ENCODE measurements at places on chromosomes 12 and 14.

- peak; percentile 20 for DNase-seq
Measured at GRCh38 chr12:57549909-57550640, at the start of gene KIF5A. TSS of gene KIF5A (plus strand) at chr12:57550044. CDS start at chr12:57550272, 228 bp downstream.

GRCh38 chr12:90514325-90514724, 440.7 kb downstream of the CCER1 start:
- no peak for DNase-seq

DNA sequence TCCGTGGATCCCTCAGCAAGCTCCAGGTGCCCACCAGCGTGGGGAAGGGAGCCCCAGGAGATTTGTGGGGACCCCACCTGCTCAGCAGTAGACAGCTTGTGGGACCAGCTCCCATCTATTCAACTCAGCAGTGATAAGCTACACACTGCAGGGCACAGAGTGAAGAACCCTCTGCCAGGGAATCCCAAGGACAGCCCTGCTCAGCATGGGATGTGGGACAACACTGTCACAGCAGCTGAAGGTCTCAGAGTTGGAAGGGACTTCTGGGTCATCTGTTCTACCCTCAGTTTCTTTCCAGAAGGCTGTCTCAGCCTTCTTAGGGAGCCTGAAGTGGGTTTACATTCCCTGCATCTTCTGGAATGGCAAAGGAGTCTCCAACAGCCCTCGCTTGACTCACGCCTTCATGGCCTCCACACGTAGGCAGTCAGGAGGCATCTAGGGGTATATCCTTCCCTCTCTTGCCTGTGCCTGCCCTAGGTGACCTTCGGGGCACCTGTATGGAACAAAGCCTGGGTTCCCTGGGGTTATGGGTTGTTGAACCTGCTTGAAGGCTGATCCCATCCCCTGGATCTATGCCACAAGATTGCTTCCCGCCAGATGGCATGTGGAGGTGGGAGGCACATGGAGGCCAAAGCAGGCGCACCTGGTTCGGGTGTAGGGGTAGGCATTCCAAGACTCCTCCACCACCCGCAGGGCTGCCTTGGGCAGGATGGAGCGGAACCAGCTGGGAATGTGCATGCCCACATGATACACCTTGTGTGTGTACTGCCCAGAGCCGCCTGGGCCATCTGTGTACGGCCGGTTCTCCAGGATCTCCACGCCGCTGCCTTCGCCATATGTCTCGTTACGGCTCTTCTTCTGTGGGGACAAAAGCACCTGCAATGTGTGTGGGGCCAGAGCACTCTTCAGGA, 33.0 kb downstream of the ARL6IP4 start:
- no peak for DNase-seq

DNA sequence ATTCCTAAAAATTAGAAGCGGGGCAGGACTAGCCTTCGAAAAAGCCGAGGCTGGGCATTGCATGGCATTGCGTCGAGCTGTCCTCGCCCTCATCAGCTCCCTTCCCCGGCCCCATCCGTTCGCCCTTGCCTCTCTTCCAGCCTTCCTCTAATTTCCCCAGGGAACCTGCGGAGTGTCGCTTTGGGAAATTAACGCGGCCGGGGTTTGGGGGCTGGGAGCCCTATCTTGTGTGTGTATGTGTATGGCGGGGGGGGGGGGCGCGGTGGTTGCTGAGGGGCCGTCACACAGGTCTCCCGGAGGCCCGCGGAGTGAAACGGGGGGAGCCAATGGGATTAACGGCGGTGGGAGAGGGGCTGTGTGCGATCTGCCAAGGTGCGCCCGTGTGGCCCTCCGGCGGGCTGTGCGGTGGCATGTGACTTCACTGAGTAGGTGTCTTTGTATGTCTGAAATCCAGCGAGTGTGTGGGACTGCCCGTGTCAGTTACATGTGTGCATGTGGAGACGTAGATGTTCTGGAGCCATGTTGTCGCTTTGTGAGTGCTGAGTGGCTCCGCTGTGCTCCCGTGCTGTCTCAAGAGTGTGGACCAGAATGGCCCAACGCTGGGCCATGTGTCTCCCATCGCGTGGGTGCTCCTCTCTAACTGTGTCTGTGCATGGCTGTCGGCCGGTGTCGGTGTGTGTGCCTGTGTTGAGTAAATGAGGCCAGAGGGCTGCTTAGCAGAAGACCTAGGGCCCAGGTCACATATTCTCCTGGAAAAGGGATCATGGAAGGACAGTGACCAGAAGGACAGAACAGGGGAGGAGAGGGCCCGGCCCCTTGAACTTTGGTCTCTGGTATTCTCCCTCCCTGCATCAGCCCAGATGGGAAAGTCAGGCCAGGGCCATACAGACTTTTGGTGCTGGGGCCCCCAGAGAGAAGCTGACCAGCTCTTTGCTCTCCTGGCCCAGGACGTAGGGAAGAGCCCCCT, 1.5 kb downstream of the PTMS start:
- no peak for DNase-seq

GRCh38 chr12:87929346-87929745, 99.9 kb downstream of the C12orf50 start:
- DNase-seq: no peak

GRCh38 chr12:46300910-46301309, 32.1 kb upstream of the SLC38A1 start:
- no peak for DNase-seq
